ENCODE measurements at places on chromosomes 1 and 21. TPM values are rescaled to one million over a fixed set of nuclear protein-coding genes. Genes with fewer than 3 reads are reported as not detected.

DNA sequence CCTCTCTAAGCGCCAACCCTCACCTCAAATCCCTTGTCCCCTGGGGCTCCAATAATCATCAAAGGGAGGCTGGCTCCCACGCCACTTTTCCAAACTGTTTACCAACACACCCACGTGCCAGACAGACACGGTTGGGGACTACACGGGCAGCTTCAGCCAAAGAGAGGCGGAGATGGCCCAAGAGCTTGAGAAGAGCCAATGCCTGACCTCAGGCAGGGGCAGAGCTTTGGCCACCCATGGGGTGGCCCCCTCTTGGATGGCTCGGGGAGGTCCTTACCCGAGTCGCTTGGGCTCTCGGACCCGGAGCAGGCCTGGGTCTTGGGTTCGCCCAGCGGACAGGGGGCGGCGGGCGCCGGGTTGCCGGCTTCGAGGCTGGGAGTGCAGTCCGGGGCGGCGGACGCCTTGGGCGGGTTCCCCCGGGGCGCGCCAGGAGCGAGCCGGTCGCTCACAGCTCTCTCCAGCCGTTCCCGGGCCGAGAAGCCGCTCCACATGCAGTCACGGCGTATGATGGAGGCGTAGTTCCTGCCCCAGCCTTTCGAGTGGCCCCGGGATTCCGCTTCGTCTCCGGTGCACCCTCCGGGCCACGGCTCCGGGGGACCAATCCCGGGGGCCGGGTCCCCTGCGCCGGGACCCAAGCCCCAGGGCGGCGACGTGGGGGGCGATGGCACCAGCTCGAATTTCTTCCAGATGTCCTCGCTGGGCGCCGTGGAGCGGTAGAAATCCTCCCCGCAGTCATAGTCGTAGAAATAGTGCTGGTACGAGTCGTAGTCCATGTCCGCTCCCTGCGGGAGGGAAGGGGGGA lies 854 bp downstream of the MYCL start:
- H3K4me3 ChIP-seq, result peak overlapping the region; percentile 73
- H3K36me3 ChIP-seq, result no peaks in the 10 kb centered on the region
- H3K27ac ChIP-seq, result no peak overlapping the region
- peaks cover 4% of the 10 kb centered on the region for H3K4me1 ChIP-seq

DNA sequence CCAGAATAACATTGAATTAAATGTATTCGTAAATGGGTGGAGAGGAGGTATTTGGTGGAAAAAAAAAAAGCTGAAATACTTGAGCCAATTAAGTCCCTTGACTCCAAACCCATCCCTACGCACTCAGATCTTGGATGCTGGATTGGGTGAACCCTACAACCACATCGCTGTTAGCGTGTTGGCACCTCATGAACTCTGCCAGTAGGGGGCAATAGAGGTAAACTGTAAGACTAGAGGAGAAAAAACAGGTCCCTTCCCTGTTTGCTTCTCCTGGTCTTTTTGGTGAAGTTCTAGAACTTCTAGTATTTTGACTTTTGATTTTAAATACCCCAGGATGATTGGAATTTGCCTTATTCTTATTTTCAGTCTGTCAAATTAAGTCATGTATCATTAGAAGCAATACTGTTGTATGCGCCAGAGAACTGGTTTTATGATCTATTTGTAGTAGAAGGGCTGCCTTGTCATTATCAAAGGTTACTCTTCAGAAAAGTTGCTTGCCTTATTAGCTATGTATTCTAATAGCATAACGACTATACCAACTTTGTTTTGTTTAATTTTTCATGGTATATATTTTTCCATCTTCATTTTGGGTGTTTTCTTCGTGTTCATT lies 1.9 kb upstream of the OR13G1 start:
- H3K4me3 ChIP-seq, result no peak overlapping the region
- no peaks in the 10 kb centered on the region for H3K36me3 ChIP-seq
- no peaks in the 10 kb centered on the region for H3K4me1 ChIP-seq
- no peaks in the 10 kb centered on the region for H3K27me3 ChIP-seq
- no peak overlapping the region for H3K27ac ChIP-seq
- DNase-seq, result peak; percentile 72

The SUSD4 gene
- total RNA-seq, result not detected

The MRAP gene
- not detected for total RNA-seq

The C1orf87 gene
- total RNA-seq, result not detected

The SV2A gene
- total RNA-seq, result 35.4 TPM

The C1orf94 gene
- 0.72 TPM for total RNA-seq

The GCSAML gene
- total RNA-seq, result not detected

DNA sequence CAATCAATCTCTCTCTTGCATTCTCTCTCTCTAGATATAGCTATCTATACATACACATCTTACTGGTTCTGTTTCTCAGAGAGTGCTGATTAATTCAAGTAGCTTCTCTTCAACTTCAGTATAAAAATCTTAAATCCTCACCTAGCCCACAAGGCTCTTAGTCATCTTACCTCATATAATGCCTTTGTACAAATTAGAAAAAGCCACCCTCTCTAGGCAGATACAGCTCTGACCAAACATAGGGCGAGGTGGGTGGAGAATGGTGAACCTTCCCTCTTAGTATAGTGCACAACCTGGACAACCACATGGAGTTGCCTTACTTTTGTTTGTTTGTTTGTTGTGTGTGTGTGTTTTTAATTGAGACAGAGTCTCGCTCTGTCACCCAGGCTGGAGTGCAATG lies 5.1 kb upstream of the INAVA start:
- H3K36me3 ChIP-seq, result no peaks in the 10 kb centered on the region
- peaks cover 10% of the 10 kb centered on the region for H3K27me3 ChIP-seq
- no peak overlapping the region for H3K27ac ChIP-seq
- H3K4me3 ChIP-seq, result no peak overlapping the region

DNA sequence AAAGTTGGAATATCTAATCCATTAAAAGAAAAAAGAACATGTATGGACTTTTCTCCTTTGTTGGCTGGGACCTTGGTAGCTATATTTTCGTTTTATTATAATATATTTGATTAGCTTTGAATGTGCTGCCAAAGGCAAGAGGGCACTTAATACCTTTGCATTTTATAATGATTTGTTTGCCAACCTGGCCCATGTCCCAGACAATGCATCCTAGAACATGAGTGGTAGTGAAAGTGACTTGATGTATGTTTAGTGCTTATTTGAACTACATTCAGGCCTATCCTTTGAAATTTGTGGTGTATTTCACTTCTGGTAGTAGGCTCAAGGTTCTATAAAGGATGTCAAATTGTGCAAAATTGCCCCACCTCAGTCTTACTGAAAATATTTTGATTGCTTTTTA lies 25.9 kb downstream of the CACHD1 start:
- peaks cover 63% of the 10 kb centered on the region for H3K4me1 ChIP-seq
- no peak for DNase-seq
- H3K36me3 ChIP-seq, result no peaks in the 10 kb centered on the region
- no peaks in the 10 kb centered on the region for H3K27me3 ChIP-seq
- H3K4me3 ChIP-seq, result no peak overlapping the region
- H3K27ac ChIP-seq, result no peak overlapping the region

GRCh38 chr1:25782608-25783201 lies 17.3 kb upstream of the SELENON start:
- H3K27ac ChIP-seq, result no peak overlapping the region
- H3K36me3 ChIP-seq, result no peaks in the 10 kb centered on the region
- no peaks in the 10 kb centered on the region for H3K27me3 ChIP-seq
- no peak overlapping the region for H3K4me3 ChIP-seq
- H3K4me1 ChIP-seq, result peaks cover 4% of the 10 kb centered on the region

- no peak overlapping the region for H3K27ac ChIP-seq
- no peak overlapping the region for H3K4me3 ChIP-seq
- no peak for DNase-seq
- no peaks in the 10 kb centered on the region for H3K36me3 ChIP-seq
Measured at GRCh38 chr1:30810416-30811080, 53.0 kb upstream of the LAPTM5 start.

GRCh38 chr1:64975740-64976139 lies 9.4 kb upstream of the JAK1 start:
- H3K4me3 ChIP-seq, result no peak overlapping the region
- H3K27me3 ChIP-seq, result no peaks in the 10 kb centered on the region
- peaks cover 6% of the 10 kb centered on the region for H3K4me1 ChIP-seq
- no peak overlapping the region for H3K27ac ChIP-seq

The GPR37L1 gene
- not detected for total RNA-seq

The HMGN1 gene
- total RNA-seq, result 447 TPM

The LDLRAD1 gene
- not detected for total RNA-seq

DNA sequence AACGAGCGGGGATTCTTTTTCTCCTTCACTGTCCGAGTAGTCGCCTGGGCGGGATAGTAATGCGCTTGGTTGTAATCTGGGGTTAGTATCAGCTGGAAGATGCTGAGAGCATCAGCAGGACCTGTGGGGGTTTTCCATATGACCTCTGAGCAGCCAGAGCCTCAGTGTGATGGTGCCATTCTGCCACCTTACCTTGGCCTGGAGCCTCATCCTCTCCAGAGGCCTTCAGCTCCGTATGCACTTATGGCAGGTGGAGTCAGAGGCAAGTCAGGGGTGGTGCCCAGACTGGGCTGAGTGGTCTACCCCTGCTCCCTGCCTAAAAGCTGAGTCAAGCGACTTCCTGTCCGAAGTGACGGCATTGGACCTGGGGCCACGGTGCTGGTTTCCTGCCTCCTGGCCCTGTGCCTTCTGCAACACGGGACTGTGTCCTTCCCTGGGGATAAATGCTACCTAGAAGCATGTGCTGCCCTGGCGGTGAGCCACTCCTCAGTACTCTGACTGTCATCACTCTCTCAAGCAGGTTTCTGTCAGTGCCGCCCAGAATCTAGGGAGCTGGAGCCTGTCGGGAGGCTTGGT lies 24.7 kb downstream of the TENT5C start:
- no peak overlapping the region for H3K27ac ChIP-seq
- H3K36me3 ChIP-seq, result no peaks in the 10 kb centered on the region
- no peaks in the 10 kb centered on the region for H3K4me1 ChIP-seq

- H3K4me3 ChIP-seq, result no peak overlapping the region
- no peaks in the 10 kb centered on the region for H3K36me3 ChIP-seq
- no peaks in the 10 kb centered on the region for H3K27me3 ChIP-seq
- no peaks in the 10 kb centered on the region for H3K4me1 ChIP-seq
Measured at GRCh38 chr1:221608835-221609320, 133.0 kb downstream of the DUSP10 start.

DNA sequence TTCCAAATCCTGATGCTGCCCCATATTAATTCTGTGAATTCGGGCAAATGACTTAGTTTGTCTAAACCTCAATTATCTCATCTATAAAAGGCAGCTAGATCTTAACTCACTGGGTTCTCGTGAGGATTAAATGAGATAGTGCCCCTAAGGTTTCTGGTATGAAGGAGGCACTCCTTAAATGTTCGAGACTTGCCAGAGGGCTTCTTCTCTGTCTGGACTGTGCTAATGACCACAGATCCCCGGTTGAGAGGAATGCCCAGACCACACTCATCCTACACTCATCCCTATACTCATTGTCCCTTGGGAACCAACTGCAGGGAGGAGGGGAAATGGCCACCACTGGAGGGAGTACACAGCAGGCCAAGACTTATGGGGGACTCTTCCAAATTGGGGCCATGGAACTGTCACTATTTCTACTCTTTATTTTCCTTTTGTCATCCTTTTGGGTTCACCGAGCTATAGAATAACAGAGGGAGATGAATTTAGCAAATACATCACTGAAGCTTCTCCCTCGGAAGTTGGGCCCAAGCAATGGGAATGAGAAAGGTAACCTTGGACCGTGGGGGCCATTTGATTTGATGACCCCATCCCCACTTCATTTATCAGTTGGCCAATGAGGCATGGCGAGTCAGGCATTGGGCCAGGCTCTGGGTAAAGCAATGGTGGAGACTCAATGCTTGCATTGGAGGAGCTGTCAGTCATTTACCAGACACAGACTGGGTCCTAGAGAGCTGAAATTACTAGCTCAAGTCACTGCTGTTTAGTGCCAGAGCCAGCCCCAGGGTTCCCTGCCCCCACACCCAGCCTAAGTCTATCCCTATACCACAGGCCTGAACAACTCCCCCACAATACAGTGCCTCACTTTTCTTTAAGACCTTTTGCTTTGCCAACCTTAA lies 5.1 kb downstream of the ATF3 start:
- H3K27ac ChIP-seq, result no peak overlapping the region
- peaks cover 48% of the 10 kb centered on the region for H3K4me1 ChIP-seq
- no peaks in the 10 kb centered on the region for H3K27me3 ChIP-seq
- H3K36me3 ChIP-seq, result peaks cover 9% of the 10 kb centered on the region

The ACTN2 gene
- 39.4 TPM for total RNA-seq

GRCh38 chr1:57091642-57092041 lies 125.8 kb upstream of the C8B start:
- DNase-seq, result no peak
- H3K27me3 ChIP-seq, result no peaks in the 10 kb centered on the region
- H3K4me1 ChIP-seq, result no peaks in the 10 kb centered on the region

DNA sequence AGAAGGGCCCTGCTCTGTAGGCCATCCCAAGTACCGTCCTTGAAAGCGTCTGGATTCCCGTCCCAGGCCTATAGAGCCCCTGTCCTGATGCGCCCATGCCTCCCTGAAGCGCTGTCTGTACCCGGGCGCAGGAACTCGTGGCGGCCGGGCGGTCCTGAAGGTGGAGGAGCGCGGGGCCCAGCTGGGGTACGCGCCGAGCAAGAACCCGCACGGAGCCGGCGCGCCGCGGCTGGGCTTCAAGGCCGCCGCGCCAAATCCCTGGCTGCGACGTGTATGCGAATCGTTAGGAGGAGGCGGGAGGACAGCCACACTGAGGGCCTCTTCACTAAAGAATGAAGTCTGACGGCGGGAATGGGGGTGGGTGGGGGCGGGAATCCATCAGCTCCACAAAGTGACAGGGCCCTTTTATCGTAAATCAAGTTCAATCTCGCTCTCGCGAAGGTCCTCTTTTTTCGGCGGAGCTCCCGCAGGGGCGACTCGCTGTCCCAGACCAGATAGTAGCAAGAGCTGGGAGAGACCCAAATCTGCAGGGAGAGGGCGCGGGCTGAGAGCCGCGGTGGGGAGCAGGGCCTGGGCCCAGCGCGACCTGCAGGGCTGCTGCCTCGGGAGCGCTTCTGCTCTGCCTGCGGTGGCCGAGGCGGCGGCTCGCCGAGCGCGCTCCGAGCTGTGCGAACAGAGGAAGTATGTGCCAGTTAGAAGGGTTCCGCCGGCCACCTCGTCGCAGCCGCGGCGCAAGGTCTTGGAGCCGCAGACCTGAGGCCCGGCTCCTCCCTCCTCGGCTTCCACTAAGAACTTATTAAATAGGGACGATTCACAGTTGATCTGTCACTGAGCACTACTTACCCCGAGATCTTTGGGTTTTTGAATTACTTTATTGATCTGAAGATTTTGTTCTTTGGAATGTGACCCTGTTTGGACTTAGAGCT lies 10.4 kb downstream of the BARHL2 start:
- DNase-seq, result peak; percentile 92
- H3K27me3 ChIP-seq, result no peaks in the 10 kb centered on the region
- H3K4me3 ChIP-seq, result peak overlapping the region; percentile 50
- peak overlapping the region; percentile 91 for H3K27ac ChIP-seq
- H3K36me3 ChIP-seq, result peaks cover 17% of the 10 kb centered on the region

The KCNN3 gene
- 1.5 TPM for total RNA-seq

DNA sequence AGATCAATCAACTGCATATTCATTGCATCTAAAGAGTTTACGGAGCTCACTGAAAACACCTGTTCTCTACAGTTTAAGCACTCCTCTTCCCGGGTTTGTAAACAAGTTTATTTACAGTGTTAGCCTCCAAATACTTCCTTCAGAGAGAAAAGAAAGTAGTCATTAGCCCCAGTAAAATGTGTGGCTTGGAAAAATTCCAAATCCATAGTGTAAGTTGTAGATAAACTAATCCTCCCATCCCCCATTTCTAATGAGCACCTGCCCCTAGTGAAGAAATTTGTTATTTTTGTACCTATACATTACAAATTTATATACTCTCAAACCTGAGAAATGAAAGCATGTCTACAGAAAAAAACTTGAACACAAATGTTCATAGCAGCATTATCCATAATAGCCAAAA lies 21.9 kb downstream of the PUM1 start:
- no peaks in the 10 kb centered on the region for H3K27me3 ChIP-seq
- no peaks in the 10 kb centered on the region for H3K4me1 ChIP-seq
- DNase-seq, result no peak
- peaks cover 28% of the 10 kb centered on the region for H3K36me3 ChIP-seq

The TNFRSF18 gene
- 1.1 TPM for total RNA-seq

The SYPL2 gene
- total RNA-seq, result 0.13 TPM
